ENCODE measurements at places on chromosomes 7 and 10.

DNA sequence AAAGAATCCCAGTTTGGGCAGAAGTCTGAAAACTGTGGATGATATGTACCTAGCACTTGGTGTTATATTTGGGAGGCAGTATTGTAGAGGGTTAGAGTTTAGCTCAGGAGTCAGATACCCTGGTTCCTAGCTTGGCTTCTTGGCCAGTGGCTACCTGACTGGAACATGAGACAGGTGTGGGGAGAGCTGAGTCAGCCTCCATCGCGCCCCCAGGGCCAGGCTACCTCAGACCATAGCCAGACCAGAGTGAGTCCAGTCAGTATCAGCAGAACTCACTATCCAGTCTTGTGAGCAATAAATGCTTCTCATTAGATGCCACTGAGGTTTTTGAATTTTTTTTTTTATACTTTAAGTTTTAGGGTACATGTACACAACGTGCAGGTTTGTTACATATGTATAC, 26.0 kb downstream of the CYP3A5 start:
- DNase-seq: no peak

DNA sequence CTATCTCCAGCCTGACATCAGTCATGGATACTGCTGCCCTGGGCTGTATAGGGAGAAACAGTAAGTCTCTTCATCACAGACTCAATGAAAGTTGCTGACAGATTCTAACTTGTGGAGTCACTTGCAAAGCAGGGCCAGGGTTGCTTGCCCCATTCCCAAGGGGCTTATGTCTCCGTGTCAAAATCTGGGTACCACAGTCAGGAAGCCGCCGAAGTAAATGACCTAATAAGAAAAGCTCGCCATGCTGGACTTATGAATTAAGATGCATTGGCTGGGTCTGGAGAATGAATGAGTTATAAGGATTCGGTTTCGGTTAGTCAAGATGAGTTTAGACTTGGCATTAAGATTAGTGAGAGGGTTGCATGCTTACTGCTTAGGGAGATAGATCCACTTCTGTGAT, 10.8 kb upstream of the OR6V1 start:
- no peak for DNase-seq

GRCh38 chr10:37826806-37827205, 30.6 kb downstream of the ZNF248 start:
- DNase-seq: no peak

GRCh38 chr10:104445359-104445758, 91.7 kb downstream of the CFAP58 start:
- no peak for DNase-seq

DNA sequence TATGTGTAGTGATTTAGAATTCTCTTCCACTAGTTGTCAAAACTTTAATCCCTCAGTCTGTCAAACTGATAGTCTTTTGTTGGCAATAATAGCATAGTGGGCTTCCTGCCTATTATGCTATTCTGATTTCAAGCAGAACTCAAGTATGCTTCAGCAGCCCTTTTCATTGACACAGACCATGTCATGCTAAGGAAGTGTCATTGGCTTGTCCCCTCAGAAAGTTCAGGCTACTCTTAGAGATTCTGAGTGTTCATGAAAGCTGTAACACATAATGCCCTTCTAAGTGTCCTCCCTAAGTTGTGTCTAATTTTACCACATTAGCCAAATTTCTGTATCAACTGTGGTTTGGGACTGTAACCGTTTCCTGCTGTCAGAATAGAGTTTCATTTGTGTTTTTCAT, 198.7 kb downstream of the THSD7A start:
- no peak for DNase-seq

GRCh38 chr10:122659126-122659525, 40.5 kb downstream of the C10orf120 start:
- no peak for DNase-seq

- no peak for DNase-seq
Measured at GRCh38 chr7:139703487-139704307, 74.1 kb downstream of the HIPK2 start.

DNA sequence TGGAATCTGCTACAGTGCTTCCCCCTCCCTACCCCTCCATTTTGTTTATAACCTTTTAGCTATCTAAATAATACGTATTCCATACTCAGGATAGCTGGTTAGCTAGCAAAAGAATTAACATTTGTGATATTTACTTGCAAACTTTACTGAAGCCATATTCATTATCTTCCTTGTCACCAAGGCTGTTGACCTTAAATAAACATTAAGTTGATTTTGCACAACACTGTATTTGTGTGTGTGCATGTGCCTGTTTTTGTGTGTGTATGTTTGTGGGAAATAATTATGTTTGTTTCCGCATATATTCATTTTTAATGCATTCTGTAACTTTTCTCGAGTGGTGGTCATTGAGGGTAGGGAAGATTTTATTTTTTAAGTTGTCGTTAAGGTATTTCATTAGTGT, 15.9 kb downstream of the TMEM60 start:
- no peak for DNase-seq

DNA sequence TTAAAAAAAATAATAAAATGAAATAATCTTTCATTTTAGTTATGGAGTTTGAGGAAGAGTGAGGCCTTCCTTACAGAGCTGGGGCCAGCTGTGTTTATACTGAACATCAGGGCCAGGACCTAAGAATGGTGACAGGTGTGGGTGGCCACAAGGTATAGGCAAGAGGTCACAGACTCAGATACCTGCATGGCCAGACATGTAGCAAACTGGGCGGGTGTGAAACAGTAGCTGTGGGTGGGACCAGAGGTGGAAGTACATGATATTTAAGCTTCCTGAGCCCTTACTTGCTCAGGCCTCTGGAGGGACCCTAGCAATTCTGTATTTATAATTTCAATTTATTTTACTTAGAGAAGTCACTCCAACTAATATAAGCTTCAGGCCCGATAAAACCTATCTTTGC, 27.7 kb upstream of the CAMK1D start:
- no peak for DNase-seq

GRCh38 chr7:151900591-151900985, 23.7 kb upstream of the PRKAG2 start:
- DNase-seq: no peak
